ENCODE measurements at places on chromosomes 5 and 9.

DNA sequence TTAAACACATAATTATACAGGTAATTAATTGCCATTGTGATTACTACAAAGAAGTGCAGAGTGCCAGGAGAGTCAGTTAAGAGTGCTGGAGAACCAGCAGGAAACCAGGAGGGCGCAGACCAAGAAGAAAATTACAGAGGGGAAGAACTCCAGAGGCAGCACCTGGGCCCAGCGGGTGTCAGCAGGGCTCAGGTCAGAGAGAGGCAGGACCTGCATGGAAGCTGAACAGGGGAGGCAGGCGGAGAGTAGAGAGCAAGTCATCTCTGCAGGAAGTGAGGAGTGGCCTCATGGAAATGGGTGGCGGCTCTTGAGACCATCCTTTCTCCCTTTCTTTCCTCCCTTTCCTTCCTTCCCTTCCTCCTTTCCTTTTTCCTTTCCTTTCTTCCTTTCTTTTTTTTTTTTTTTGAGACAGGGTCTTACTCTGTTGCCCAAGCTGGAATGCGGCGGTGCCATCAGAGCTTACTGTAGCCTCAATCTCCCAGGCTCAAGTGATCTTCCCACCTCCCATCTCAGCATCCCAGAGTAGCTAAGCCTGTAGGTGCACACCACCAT, 4.0 kb upstream of the ZBTB34 start:
- no peak for DNase-seq

DNA sequence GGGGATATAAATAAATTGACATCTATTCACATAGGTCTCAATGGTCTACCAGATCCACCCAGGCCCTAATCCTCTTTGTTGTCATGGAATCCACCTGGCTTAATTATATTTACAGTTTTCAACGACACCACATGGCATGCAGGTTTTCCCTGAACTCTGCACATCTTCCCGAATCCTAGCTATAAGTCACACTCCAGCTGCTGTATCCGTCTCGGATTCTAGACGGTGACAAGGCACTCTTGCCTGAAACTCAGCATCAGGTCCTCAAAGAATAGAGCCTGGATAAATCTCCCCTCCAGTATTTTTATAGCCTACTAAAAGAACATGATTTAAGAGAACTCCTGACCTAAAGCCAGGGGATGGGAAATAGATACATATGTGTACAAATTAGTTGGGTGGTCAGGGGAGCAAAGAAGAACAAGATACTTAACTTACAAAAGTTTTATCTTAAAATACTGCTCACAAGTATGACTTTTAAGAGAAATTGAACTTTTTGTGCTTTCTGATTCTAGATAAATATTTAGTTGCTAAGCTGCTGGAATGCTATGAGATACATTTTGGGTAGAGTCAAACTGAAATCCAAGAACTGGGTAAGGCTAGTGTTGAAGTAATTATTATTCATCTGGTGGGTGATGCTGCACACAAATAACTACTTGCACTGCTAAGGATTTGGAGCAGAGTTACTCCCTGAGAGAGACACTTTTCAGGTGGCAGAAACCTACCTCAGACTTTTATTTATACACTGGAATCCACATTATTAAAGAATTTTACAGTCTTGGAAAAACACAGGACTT, 187.3 kb downstream of the EFNA5 start:
- no peak for DNase-seq

GRCh38 chr9:136013116-136013515, 51.9 kb upstream of the UBAC1 start:
- DNase-seq, result no peak

DNA sequence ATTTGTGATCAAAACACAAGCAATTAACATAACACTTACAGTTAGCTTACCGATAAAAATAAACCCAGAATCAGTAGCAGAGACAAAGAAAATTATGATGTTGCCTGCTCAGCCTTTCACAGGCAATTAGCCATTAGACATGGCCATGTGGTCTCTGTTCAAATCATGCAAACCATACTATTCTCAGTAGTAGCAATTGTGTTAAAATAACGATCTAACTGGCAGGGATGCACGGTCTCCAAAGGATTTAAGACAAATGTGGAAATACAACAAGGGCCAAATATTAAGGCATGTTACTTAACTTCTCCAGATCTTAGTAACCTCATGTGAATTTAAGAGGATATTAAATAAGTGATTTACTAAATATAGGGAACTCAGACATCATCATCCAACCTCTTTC, 59.5 kb downstream of the PTBP3 start:
- no peak for DNase-seq

GRCh38 chr5:126274763-126275125, 148.5 kb upstream of the GRAMD2B start:
- DNase-seq, result no peak

- no peak for DNase-seq
Measured at GRCh38 chr5:136364307-136364706, 1.0 kb downstream of the TRPC7 start.

GRCh38 chr5:108700930-108701329, 46.8 kb upstream of the FER start:
- DNase-seq, result no peak

DNA sequence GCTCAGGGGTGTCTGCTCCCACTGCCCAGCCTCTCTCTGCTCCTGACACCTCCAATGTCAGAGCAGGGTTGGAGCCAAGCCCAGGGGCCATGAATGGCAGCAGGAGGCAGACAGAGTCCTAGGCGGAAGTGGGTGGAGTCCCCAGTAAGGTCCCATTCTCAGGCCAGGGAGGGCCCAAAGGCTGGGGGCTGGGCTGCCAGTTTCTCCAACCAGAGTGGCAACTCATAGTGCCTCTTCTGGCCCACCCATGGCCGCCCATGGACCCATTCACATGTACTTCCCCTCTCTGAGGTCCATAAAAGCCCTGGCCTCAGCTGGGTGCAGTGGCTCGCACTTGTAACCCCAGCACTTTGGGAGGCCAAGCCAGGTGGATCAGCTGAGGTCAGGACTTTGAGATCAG, 261.8 kb upstream of the TNC start:
- DNase-seq, result no peak

All from stimulated activated CD8-positive, alpha-beta memory T cell treated with anti-CD3 and anti-CD28 coated beads, Interleukin-15, amount 100 ng/mL, for 24 hours (primary cell).